ENCODE measurements at places on chromosomes 12 and 14.

GRCh38 chr12:88552610-88553079, 27.6 kb downstream of the KITLG start:
- DNase-seq, result no peak

- no peak for DNase-seq
Observed at GRCh38 chr14:55851961-55852360, 266.2 kb upstream of the PELI2 start.

DNA sequence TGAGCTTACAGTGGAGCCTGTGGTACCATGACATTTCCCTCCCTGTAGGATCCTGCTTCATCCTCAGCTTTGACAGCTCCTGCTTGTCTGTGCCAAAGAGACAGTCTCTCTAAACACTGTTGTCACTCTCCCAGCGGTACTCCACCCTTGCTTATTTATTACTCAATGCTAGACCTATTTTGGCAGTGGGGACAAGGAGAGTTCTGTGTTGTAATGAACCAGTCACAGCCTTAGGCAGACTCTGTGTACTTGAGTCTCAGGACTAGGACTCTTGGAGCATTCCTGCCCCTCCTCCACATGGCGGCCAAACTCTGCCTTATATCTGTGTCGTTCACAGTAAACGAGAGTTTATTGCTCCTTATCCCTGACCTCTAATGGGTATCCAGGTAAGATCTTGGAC, 70.9 kb downstream of the PIK3C2G start:
- no peak for DNase-seq

- no peak for DNase-seq
Observed at GRCh38 chr14:28061006-28061405, 705.6 kb upstream of the FOXG1 start.

DNA sequence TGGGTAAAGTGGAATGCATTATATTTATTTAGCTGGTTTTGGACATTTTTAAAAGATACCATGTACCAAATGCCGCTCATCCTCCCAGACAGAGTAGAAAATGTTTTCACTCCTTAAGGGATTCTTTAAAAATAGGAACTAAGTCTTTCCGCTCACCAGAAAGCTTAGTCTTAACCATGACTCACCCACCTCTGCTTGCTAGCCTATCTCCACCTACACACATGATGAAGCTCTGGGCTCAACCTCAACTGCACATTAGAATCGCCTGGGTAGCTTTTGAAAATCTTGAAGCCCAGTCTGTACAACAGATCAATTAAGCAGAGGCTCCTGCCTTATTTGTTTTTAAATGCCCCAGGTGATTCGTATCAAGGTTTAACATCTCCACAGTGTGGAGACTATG, 260.5 kb downstream of the NEDD1 start:
- no peak for DNase-seq

DNA sequence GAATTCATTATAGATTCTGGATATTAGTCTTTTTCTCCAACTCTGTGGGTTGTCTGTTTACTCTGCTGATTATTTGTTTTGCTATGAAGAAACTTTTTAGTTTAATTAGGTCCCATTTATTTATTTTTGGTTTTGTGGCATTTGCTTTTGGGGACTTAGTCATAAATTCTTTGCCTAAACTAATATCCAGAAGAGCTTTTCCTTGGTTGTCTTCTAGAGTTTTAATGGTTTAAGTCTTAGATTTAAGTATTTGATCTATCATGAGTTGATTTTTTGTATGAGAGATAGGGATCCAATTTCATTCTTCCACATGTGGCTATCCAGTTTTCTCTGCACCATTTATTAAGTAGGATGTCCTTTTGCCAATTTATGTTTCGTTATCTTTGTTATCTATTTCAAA, 683.4 kb upstream of the FBXO33 start:
- no peak for DNase-seq

- peak; percentile 71 for DNase-seq
Observed at GRCh38 chr12:124480469-124481256, 86.7 kb downstream of the NCOR2 start.

DNA sequence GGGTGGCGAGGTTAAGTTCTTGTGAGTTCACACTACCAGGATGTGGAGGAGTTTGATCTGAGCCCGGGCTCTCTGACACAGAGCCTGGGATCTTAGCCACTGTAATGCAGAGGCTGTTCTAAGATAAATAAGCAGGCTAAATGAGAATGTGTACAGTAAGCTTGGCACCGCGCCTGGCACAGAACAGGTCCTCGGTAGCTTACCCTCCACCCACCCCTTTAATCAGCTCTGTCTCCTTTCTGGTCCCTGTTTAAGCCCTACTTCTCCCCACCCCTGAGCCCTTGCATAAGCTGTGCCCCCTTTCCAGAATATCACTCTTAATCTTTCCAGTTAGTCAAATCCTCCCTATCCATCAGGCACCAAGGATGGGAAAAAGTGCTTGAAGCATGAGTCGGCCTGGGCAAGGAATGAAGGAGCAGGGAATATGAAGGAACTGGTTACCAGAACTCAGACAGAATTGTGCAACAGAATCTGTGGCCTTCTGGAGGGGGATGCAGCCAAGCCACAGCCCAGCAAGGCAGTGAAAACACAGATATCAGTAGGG, 32.8 kb upstream of the CMKLR1 start:
- DNase-seq, result peak; percentile 13

DNA sequence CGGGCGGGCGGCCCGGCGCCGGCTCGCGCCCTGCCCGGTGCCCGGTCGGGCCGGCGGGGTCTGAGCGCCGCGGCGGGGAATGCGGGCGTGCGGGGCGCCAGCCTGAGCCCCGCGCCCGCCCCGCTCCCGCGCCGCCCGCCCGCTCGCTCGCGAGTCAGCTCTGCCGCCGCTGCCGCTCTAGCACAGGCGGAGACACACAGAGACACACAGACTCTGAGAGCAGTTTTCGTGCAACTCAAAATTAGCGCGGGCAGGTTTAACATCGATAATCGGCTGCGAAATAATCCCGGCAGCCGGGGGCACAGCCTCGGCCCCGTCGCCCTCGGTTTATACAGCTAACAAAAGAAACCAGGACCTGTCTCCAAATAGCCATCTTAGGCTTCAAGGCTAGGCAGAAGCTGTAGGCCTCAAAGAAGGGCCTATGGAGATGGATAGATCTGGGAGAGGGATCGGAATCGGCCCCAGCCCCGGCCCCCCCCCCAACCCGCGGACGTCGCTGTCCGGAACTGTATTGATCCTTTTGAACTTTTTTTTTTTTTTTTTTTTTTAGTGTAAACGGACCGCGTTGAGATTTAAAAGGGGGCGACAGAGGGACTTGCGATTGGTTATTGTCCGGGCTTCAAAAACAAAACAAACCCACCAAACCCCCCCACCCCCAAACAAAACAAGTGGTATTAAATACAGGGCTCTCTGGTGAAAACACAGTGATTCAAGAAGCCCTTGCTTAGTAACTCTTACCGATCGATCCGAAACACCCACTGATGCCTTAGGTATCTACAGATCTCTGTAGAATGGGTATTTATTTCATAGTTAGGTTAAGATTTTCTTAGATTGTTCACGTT, 1.1 kb downstream of the ARID2 start:
- peak; percentile 25 for DNase-seq

- DNase-seq, result no peak
Observed at GRCh38 chr14:56730538-56731145, 79.6 kb downstream of the OTX2 start.
